NCI-H2227 treated with DMSO at 0.1 percent for 48 hours (cell line): ENCODE measurements at places on chromosomes 13 and 19.

DNA sequence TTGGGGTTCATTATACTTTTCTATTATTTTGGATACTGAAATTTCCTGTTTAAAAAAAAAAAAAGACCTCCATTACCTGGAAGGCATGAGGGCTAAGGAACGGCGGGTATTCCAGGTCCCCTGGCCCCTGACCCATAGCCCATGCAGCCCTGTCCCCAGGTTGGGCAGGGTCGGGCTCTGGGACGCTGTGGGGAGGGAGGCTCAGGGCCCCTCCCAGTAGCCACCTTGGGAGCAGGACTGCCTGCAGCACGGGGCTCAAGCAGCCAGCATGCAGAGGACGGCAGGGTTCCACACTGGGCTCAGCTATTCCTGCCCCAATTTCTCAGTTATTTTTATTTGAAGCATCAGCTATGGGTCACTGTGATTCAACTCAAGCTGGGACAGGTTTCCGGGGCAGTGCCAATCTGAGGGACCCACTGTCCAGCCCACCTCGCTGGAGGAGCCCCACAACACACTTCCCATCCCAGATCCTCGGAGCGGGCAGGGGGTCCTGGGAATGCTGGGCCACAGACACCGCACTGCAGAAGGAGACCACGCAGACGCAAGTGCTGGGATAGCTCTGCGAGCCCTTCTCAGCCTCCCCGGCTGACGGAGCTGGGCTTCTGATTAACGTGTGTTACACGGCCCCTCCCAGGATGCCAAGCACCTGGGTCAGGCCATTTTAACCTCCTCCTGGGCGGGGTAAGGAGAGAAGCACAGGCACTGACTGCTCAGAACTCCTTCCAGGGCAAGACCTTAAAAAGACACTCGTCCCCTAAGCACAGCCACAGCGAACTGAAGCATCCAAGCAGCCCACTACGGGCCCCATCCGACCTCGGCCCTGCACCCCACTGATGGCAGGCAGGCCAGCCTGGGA lies 60.1 kb downstream of the PEPD start:
- DNase-seq, result no peak

GRCh38 chr19:8057545-8058270 lies 5.1 kb downstream of the CCL25 start:
- no peak for DNase-seq

- no peak for DNase-seq
Measured at GRCh38 chr13:21013682-21014038, 47.7 kb downstream of the LATS2 start.

GRCh38 chr13:73556902-73557301 lies 498.1 kb downstream of the KLF5 start:
- DNase-seq, result no peak

GRCh38 chr19:1103132-1103707 lies 574 bp upstream of the GPX4 start:
- DNase-seq, result no peak

- DNase-seq, result no peak
Measured at GRCh38 chr13:72728290-72728605, 525 bp downstream of the BORA start.
